ENCODE measurements at places on chromosomes 2 and 18. TPM values are rescaled to one million over a fixed set of nuclear protein-coding genes. Genes with fewer than 3 reads are reported as not detected.

GRCh38 chr2:237870754-237871651, 11.6 kb downstream of the RAMP1 start:
- no peak for DNase-seq

DNA sequence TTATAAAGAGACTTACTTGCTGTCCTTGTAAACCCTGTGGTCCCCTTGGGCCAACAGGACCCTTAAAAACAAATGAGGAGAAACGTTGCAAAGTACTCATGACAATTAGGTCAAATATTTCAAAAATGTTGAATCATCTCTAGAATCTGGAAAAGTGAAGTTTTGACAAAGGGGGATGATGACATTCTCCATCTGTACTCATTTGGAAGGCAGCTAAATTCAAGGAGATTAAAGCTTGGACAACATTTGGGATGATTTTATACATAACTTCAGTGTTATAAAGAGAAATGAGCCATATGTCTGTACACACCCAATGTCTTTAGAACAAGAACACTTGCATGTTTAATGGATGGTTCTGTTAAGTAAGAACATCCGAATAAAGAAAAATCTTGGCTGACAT, 92.9 kb downstream of the COL5A2 start:
- no peak for DNase-seq

GRCh38 chr2:96100893-96101304, 15.5 kb downstream of the ADRA2B start:
- DNase-seq, result no peak

DNA sequence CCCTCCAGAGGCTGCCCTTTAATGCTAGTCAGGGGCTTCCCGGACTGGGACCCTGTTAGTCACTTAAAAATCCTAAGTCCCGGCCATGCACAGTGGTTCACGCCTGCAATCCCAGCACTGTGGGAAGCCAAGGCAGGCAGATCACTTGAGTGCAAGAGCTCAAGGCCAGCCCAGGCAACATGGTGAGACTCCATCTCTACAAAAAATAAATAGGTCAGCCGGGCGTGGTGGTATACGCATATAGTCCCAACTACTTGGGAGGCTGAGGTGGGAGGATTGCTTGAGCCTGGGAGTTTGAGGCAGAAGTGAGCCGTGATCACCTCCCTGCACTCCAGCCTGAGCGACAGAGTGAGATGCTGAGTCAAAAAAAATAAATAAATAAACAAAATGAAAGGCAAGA, 17.2 kb upstream of the KCNG2 start:
- no peak for DNase-seq

- no peak for DNase-seq
Measured at GRCh38 chr18:55853268-55853667, 265.3 kb upstream of the TCF4 start.

DNA sequence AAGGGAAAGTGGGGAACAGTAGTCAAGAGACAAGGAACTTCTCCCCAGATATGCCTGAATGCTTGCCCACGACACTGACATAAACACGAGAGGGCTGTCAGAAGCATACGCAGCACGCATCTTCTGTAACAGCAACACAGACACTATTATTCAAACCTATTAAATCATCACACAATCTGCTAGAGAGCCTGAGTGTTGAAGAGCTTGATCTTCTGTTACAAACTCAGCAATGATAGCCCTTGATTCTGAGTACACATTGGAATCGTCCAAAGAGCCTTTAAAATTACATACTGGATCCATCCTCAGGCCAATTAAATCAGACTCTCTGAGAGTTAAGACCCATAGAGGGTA, 111.6 kb downstream of the ZNF521 start:
- DNase-seq, result no peak

SOCS6 gene
- 15.7 TPM for total RNA-seq

DNA sequence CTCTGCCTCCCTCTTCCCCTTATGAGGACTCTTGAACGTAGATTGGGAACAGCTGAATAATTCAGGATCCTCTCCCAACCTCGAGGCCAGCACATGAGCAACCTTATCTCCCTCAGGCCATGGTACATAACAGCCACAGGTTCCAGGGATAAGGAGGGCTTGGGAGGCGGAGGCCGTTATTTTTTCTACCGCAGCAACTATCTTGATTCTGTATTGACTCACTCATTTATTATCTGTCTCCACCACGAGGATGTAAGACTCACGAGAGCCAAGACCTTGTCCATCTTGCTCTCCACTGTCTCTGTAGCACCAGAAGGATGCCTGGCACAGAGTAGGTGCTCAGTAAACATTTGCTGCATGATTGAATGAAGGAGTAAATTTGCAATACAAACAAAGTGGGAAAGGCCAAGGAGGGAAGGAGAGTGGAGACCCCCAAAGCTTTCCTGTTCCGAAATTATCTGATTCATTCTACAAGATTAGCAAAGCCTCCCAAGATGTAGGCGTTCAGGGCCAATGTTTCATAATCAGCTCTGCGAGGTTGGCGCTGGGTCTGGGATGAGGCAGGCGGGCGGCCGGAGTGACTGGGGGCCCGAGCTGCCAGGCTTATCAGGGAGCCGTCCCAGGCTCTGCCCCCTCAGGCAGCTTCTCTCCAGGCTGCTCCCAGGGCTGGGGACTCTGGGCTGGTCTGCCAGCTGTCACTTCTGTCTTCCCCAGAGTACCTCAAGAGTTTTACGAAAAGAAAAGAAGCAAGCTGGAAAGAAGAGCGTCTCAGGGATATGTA, 31.6 kb downstream of the INPP5D start:
- no peak for DNase-seq

DNA sequence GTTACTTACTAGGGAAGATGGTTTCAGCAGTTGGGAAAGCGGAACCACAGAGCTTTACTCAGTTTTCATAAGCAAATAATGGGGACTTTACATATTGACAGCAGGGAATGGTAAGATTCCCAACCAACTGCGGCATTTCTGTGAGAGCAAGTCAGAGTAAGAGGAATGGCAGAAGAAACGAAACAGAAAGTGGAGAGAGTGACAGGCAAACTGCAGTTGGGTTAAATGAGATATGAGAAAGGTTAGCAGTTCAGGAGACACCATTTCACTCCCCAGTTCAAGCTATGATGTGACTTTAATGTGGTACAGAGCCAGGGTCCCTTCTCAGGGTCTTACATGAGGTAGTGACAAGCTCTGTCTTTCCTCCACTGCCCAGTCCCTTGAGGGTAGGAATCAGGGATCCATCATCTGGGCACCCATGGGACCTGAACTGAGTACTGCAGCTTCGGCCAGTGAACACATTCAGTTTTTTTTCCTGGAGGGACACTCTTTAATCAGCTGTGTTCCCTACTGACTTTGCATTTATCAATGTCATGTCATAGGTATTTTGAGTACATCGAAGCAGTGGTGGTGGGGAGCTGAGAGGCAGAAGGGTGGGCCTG, 33.0 kb upstream of the GREB1 start:
- DNase-seq, result no peak

DNA sequence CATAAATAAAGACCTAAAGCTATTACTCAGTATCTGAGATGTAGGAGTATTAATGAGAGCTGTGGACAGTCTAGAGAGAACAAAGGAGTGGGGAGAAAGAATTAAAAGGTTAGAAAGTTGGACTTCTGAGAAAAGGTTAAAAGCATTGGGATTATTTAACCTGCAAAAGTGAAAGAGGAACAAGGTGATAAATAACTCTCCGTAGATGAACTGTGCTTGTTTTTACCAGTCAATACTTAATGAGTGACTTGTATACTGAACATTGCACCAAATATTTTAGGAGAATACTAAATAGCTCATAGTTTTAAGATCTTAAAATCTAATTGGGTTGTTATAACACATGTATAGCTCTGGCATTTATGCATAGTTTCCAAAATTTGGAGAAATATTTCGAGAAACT, 137.5 kb downstream of the GPD2 start:
- DNase-seq, result no peak
